ENCODE measurements at places on chromosomes 6 and 20. TPM values are rescaled to one million over a fixed set of nuclear protein-coding genes. Genes with fewer than 3 reads are reported as not detected.
A peak's percentile ranks its signal among the peaks of the same experiment; 100 is the strongest.

Gene RNF217
- 14.6 TPM for total RNA-seq

- DNase-seq: peak; percentile 84
Observed at GRCh38 chr6:45454008-45454911, 76.5 kb upstream of the SUPT3H start.

Gene HLA-DQA2
- not detected for total RNA-seq

- peak; percentile 71 for DNase-seq
Observed at GRCh38 chr20:62159839-62160238, 16.3 kb downstream of the SS18L1 start.

- DNase-seq: no peak
Observed at GRCh38 chr6:35219683-35220326, 6.0 kb downstream of the SCUBE3 start.

DNA sequence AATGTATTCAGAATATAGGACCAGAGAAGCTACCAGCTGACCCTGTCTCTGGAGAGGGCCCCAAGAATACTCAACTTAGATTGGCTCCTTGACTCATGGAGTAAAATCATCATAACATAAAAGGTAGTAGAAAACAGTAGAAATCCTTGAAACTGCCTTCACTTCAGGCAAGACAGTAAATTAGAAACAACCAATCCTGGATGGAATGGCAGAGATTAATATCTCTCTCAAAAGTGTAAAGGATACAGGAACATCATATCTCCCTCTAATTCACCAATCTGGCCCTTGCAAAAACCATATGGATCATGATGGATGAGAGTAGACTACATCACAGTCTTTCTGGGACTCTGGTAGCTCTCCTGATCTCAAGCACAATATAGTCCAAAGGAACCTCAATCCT is 20.4 kb upstream of the EPM2A start:
- DNase-seq: no peak

- no peak for DNase-seq
Observed at GRCh38 chr20:63406617-63407245, 45.6 kb upstream of the CHRNA4 start.

Gene PRICKLE4
- 0.52 TPM for total RNA-seq

DNA sequence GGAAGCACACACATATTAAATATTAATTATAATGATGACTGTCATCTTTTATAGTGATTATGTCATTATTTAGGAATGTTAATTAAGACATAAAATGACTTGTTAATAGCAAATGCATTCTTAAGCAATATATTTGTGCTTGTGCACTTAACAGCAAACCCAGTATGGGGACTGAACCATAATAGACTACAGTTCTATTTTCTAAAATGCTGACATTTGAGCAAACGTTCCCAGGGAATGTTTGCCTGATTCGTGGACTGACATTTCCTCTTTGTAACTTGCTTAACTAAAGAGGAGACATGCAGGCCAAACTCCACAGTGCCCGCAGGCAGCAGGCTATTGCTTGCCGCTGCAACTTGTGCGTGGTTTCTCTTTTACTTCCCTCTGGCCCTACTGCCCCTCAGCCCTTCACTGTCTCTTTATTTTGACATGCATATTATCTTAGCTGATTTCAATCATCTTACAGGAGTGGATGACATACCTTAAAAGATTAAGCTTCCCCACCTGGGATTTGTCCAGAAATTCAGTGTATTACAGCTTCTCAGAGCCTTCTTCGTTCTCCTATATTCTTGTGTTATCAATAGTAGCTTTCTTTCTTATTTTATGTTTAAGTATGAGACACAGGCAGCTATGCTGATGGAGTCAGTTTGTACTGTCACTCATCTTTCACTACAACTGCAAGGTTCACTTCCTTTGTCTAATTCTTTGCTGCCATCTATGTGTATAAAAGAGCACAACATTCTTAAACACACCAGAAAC is 141.5 kb downstream of the GMDS start:
- peak; percentile 69 for DNase-seq

DNA sequence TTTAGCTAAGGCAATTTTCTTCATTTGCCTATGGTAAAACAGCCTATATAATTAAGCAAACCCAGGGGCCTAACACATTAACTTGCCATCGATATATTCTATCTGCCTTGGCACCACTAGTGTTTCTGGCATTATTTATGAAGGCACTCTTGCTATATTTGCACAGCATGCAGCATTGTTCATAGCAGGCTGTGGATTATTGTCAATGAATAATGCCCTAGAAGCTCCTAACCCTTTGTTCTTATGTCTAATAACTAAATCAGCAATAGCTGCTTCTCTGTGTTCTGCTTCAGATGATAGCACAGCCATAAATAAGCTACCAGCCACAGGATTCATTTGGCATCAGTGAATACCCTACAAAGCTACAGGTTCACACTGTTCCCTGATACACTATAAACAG is 254.8 kb upstream of the STXBP5 start:
- DNase-seq: no peak

Gene AMD1
- total RNA-seq: 121 TPM

DNA sequence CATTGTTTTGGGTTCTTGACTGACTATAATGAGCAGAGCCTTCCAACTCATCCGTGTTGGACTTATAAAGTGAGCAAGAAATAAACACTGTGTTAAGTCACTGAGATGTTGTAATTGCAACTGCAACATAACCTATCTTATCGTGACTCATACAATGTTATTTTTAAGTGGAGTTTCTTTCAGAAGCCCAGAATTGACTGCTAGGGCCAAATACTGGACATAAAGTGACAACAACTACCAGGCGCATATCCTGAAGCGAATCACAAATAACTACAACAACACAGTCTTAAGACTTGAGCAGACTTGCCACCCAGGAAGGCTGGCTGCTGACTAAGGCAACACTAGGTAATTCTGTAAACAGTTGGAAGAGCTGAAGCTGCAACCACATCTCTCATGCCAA is 326.6 kb downstream of the COL12A1 start:
- DNase-seq: peak; percentile 82

GRCh38 chr20:41881466-41882046 is 263.4 kb upstream of the CHD6 start:
- DNase-seq: no peak

GRCh38 chr6:130843575-130844320 is 16.5 kb downstream of the SMLR1 start:
- DNase-seq: peak; percentile 26

GRCh38 chr6:137496909-137497720 is 2.9 kb upstream of the OLIG3 start:
- no peak for DNase-seq

DNA sequence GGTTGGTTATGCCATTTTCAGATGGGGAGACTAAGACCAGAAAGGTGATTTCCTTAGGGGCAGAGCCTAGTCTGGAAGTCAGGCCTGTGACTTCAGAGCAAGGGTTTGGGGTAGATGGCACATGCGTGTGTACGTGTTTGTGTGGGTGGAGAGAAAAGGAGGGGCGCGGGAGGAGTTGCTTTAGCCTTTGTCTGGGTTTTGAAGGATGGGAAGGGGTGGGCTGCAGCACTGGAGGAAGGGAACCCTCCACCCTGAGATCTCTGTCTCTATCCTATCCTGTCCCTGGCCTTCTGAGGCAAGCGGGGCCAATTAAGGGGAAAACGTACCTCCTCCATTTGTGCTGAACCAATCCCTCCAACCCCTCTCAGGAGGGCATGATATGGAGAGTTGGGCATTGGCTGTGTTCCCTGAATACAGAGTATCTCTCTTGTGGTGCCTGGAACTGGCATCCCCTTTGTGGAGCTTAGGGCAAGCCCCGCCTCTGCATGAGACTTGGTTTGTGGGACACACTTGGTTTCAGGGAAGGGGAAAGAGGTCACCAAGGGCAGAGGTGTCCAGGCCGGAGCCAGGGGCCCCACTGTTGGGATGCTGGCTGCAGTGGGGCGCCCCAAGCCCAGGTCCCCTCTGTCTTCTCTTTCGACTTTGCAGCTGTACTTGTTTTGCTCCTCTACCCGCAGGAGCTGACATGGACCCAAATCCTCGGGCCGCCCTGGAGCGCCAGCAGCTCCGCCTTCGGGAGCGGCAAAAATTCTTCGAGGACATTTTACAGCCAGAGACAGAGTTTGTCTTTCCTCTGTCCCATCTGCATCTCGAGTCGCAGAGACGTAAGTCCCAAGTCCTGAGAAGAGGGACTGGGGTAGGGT is at the start of gene DBNDD2:
TSS of gene DBNDD2 (plus strand) at position 507 of the 863 bp plus-strand sequence. CDS start at position 686, 179 bp downstream.
- no peak for DNase-seq

DNA sequence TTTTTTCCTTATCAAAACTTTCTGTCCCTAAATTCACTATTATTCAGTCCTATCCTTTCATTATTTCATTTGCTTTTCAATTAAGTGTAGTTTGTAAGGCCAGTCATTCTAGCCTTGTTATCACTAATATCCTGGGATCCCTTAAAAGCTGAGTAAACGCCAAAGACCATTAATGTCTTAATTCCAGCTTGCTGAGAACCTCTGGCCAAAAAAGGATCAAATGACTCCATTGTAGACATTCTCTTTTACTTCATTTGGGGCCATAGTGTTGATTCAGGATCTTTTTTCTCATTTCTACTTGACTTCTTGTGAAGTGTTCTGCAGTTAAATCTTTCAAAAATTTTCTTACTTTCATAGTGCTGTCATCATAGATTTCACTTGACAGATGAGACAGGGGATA is 379.7 kb downstream of the LAMA2 start:
- no peak for DNase-seq

Gene TMC2
- total RNA-seq: not detected

DNA sequence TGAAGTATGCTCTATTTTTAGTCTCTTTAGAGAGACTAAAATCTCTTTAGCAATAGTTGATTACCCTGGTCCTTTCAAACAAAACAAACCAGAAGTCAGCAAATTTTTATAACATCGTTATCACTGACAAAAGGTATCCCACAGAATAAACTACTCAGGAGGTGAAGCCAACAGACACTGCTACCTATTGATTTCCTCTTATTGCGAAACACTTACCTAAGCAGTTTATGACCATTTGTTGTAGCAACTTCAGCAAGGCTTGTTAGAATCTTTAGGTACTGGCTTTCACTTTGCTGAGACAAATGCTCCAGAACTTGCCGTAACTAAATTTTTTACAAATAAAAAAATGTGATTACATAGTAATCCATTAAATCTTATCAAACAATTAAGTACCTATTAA is 64.4 kb downstream of the HACE1 start:
- peak; percentile 53 for DNase-seq

DNA sequence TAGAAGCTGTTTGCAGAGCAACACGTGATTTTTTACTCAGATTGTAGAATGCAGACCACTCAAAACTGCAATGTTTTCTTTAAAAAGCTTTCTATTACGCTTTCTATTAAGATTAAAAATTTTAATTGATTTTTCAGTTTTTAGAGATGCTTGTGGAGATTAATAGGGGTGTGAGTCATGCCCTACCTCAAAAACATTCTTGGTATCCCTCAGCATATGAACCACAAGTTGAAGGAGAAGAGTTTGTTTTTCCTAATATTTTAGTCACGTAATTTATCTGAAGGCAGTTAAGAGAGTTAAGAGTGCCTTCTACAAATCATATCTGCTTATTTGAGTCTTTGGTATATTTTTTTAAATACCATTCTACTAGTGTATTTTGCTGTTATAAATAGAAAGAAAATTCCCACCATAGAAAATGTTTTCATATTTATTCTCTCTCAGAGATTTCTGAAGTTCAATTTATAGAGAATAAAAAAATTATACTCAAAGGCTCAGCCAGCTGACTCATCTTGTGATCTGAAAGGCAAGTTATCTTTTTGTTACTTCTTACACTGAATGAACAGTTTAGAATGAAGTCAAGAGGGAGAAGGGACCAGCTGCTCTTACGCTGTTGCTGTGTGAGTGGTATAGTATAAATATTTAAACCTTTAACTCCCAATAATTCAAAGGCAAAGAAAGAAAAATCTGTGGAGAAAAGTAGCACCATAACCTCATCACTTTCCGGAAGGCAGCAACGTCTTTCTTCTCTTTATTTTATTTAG is 7.6 kb downstream of the RIPOR2 start:
- no peak for DNase-seq

DNA sequence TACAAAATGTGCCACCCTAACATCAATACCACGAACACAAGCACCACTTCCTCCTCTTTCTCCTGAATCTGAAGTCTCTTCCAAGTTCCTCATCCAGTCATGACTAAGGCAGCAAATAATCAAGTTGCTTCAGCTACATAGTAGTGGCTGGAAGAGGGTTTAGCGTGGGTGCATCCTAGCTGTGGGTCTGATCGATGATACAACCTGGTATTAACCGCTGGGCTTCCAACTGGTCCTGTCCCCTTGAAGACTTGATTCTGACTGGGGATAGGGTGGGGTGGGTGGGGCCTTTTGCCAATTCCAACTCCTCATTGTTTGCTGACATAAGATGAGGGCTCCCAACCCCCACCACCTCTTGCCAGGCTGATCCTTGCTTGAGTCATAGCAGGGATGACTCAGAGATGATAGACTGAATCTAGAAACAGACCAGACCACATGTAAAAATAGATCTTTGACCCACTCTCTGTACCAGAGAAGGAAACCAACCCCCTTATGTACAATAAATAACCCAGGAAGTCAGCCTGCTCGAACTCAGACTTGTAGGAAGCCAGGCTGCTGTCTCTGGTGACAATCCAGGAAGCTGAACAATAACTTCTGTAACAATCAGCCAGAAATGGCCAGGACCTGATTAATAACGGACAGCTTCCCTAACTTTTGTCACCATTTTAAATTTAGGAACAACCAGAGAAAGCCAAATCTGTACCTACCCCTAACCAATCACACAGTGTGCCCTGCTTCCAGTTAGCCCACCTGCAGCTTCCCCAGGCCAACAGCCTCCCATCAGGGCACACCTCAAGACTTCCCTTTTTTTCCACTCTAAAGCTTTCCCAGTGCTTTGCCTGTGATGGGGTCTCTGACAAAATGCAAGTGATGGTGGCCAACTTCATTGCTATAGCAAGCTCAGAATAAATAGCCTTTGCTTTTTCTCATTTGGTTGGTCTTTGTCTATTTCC is 68.9 kb upstream of the FAM184A start:
- peak; percentile 99 for DNase-seq

- peak; percentile 67 for DNase-seq
Observed at GRCh38 chr6:36912586-36912985, 26.8 kb downstream of the C6orf89 start.

GRCh38 chr6:170485159-170485558 is 67.9 kb downstream of the PSMB1 start:
- no peak for DNase-seq

DNA sequence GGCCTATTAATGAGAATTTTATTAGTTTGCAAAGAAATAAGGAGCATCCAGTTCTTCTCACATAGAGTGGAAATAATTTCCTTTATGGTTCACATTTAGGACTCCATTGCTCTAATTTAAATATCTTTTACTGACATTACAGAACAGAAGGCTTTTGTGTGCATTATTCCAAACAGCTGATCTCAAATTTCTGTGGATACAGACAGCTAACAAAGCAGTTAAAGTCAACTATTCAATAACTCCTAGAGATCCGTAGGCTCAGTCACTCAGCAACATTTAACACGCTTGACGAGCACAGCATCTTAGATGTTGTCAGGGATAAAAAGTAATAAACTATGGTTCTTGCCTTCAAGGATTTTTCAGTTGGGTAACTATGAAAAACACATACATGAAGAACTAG is 305.8 kb upstream of the SYNCRIP start:
- no peak for DNase-seq

DNA sequence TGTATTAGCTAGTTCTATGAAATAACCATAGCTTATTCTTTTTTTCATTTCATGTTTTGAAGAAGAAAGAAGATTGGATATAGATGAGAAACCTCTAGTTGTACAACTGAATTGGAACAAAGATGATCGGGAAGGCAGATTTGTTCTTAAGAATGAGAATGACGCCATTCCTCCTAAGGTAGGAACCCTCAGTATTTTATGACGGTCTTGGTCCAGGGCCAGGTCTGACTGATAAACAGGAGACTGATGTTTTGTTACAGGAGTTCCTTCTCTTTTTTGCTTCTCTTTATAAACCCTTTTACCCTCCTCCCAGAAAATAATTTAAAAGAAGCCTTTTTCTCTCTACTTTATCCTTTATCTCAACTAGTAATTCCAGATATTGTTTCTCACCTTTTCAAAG is 43.6 kb downstream of the AFDN start:
- DNase-seq: no peak
